Bronchial epithelial cell (primary cell): ENCODE measurements at places on chromosomes 16 and 17. TPM values are rescaled to one million over a fixed set of nuclear protein-coding genes. Genes with fewer than 3 reads are reported as not detected.
A peak's percentile ranks its signal among the peaks of the same experiment; 100 is the strongest.

DNA sequence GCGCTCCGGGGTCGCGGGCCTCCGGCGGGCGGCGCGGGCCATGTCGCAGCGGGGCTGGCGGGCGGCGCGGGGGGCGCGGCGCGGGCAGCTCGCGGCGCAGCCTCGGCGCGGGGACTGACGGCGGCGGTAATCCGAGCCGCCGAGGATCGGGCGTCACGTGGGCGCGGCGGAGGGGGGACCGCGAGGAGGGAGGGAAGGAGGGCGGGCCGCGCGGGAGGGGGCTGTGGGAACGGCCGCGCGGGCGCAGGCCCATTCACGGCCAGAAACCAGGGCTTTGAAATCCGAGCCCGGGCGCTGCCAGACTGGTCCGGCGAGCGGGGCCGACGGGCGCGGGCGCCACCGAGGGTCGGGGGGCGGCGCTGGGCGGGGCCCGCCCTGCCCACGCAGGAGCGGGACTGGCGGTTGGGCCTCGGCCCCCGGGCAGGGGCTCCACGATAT lies at the start of gene MTSS2:
TSS of gene MTSS2 (minus strand) at position 116 of the 438 bp plus-strand sequence. CDS start 262 bp downstream, outside the sequence.
- peak; percentile 45 for DNase-seq

GRCh38 chr17:82297280-82297713 lies 20.1 kb downstream of the CD7 start:
- DNase-seq = peak; percentile 79

DNA sequence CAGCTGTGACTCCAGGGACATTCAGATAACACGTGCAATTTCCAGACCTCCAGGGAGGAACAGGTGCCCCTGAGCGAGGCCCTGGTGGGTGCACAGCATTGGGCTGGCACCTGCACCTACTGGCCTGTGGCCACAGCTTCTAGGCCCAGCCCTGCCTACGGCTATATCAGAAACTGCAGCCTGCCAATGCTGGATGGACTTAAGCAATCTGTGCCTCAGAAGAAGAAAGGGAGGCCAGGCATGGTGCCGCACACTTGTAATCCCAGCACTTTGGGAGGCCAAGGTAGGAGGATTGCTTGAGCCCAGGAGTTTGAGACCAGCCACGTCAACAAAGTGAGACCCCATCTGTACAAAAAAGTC lies 12.4 kb downstream of the PITPNM3 start:
- DNase-seq = no peak

DNA sequence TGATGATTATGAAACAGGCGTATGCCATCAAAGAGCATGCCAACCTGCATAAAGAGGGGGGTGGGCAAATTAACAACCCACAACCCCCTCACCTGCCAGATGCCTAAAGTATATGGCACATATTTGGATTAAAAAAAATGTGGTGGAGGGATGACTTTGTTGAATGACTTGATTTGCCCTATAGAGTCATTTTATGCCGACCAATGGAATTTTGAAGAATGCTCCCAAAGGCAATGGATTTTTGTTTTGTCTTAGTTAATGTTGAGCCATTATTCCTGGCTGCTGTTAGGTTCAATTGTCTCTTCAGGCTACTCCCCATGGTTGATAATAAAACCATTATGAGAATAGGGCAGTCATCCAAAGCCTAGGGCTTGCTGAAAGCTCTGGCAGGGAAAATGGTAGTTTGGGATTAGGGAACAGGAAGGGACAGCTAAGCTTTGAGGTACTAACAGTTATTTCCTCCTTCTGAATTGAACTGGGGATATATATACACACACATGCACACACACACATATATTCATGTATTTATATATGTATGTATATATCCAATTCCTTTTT lies 5.8 kb upstream of the CHCT1 start:
- no peak for DNase-seq

DNA sequence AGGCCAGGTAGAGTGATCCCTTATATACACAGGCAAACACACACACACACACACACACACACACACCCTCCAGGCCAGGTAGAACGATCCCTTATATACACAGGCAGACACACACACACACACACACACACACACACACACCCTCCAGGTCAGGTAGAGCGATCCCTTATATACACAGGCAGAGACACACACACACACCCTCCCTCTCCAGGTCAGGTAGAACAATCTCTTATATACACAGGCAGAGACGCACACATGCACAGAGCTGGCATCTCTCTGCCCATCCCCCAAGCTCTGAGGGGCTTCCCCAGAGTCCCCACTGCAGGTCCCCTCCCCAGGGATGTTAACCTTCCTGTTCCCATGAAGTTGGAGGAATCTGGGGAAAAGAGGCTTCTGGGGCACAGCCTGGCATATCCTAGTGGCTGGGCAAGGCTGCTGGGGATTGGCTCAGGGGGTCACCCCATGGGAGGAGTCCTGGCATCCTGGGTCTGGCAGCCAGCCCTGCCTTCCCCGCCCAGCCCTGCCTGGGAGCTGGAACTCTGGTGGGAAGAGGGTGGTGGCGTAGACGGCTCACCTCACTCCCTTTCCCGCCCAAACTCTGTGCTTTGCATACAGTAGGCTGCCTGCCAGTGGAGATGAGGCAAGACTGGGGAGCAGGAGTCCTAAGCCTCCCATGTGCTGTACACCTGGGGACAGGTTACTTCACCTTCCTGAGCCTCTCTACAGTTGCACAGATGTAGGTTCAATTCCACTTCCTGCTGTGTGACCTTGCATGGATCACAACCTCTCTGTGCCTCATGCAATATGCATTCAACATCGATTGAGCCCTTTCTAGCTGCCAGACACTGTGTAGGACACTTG lies 41.8 kb downstream of the TEKT5 start:
- peak; percentile 92 for DNase-seq

- DNase-seq = no peak
These were observed 68.5 kb downstream of the RPH3AL start for GRCh38 chr17:283911-284675.

OR3A3 gene
- not detected in 2 replicates for total RNA-seq

PDIA2 gene
- total RNA-seq = under 0.01 TPM in 1 of 2 replicates, not detected in the other

HOXB2 gene
- total RNA-seq = not detected in 2 replicates

ERI2 gene
- total RNA-seq = 16.6 and 25.6 TPM in 2 replicates

HIC1 gene
- 0.64 and 1.3 TPM in 2 replicates for total RNA-seq
